ENCODE measurements at places on chromosomes 11 and 22.

GRCh38 chr22:47092896-47093311, 330.5 kb downstream of the TBC1D22A start:
- peak; percentile 63 for DNase-seq

GRCh38 chr22:38835888-38836301, 7.9 kb downstream of the NPTXR start:
- peak; percentile 59 for DNase-seq

DNA sequence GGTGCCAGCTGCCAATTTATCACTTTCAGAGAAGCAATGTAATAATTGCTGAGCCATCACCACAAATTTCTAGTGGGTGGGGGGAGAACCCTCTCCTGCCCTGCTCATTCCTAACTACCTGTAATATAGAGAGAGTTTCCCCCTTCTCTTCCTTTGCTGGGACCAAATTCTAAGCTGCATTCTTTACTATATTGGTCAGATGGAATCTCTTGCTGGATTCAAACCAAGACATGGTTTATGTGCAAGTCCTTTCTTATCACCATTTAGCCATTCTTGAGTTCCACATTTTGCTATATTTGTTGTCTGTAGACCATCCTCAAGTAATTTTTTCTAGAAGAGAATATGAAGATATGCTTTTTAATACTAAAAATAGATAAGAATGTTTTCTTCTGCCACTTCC, 452.1 kb downstream of the MN1 start:
- peak; percentile 30 for DNase-seq

- DNase-seq: peak; percentile 43
Observed at GRCh38 chr11:67384851-67385366, 6.9 kb upstream of the RAD9A start.

DNA sequence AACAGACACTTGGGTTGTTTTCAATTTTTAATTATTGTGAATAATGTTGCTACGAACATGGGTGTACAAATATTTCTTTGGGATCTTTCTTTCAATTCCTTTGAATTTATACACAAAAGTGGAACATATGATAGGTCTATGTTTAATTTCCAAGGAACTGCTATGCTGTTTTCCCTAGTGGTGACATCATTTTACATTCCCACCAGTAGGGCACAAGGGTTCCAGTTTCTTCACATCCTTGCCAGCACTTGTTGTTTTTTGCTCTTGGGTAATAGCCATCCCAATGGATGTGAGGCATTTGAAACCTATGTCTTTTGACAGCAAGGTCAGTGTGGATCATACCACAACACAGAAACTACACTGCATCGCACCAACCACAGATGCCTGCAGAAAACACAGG, 41.8 kb upstream of the SCN3B start:
- no peak for DNase-seq

DNA sequence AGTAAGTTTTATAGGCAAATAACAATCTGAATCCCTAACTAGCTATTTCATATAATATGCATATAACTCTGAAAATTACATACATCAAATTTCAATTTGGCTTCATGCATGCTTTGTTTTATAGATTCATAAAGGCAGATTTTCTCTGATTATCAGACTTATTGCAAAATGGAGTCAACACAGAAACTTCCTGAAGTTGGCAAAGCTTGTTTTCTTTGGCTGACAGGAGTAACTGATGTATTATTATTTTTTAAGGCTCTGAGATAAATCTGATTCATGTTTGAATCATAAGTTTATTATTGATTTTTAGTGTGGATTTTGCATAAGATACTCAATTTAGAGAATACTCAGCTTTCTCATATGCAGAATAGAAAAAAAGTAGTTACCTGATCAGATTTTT, 356.3 kb upstream of the CCDC90B start:
- DNase-seq: no peak

- no peak for DNase-seq
Observed at GRCh38 chr22:25196326-25196725, 3.3 kb upstream of the CRYBB3 start.
